ENCODE measurements at places on chromosomes 3 and 15.

GRCh38 chr3:149564079-149564478 is 89.6 kb downstream of the TM4SF4 start:
- DNase-seq = no peak

- no peak for DNase-seq
Observed at GRCh38 chr3:89560568-89560967, 453.1 kb downstream of the EPHA3 start.

DNA sequence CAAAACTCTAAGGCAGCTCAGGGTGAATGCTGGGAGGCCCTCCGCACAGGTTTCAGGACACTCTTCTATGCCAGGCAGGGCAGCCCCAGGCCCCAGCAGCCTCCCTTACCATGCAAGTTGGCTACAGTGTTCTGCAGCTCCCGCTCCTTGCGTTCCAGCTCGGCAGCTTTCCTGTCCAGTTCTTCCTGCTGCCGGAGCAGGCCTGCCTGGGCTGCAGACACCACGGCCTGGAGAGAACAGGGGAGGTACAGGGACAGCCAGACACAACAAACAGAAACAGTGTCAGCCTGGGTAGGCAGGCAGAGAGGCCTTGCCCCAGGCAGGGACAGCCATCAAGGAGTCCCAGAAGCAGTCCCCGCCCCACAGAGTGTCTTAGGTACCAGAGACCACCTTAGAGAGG is 9.0 kb upstream of the ULK3 start:
- DNase-seq = no peak

DNA sequence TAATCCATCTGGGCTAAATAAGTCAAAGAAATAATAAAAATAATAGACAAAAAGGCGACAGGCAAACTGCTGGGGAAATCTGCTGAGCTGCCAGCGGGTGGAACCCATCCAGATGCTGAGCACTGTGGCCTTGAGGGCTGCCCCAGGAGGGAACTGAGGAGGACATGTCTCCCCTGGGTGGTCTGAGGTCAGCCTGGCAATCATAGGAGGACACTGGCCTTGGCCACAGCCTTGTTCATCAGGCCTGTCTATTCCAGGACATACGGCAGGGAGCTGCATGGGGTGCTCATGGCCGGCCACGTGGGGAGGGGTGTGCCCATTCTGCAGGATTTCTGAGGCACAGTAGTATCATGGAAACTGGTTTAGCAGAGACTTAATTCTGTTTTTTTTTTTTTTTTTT is 21.5 kb upstream of the SNRPA1 start:
- no peak for DNase-seq

DNA sequence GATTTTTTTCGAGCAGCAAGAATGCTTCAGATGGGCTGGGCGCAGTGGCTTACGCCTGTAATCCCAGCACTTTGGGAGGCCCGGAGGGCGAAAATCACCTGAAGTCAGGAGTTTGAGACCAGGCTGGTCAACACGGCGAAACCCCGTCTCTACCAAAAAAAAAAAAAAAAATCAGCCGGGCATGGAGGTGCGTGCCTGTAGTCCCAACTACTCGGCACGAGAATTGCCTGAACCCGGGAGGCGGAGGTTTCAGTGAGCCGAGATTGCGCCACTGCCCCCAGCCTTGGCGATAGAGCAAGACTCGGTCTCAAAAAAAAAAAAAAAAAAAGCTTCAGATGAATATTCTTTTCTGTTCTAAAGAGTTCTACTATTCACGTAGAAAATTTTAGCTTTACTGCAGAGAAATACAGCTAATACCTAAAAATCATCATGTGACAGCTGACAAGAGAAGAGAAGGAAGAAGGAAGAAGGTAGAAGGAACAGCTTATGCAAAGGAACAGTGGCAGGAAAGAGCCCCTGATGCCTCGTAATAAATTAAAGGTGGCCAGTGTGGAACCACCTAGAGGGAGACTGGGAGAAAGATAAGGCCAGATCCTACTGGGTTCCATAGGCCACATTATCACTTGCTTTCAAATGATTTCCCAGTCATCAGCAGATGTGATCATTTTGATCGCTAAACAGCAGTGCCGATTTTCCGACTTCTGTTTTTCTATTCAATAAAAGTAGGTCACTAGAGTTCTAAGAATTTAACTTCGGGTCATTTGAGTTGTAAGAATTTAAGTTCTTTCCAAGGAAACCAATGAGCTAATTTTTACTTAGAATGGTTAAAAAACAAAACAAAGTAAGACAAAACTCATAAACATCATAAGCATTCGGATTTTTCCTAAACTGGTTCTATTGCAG is 1.5 kb downstream of the CMTM6 start:
- no peak for DNase-seq

GRCh38 chr3:88460369-88460768 is 310.6 kb downstream of the C3orf38 start:
- no peak for DNase-seq

- DNase-seq = no peak
Observed at GRCh38 chr3:58494107-58494506, 2.2 kb downstream of the KCTD6 start.

GRCh38 chr3:39814007-39814406 is 4.6 kb downstream of the MYRIP start:
- no peak for DNase-seq

- DNase-seq = no peak
Observed at GRCh38 chr3:168688267-168688666, 592.5 kb upstream of the GOLIM4 start.

DNA sequence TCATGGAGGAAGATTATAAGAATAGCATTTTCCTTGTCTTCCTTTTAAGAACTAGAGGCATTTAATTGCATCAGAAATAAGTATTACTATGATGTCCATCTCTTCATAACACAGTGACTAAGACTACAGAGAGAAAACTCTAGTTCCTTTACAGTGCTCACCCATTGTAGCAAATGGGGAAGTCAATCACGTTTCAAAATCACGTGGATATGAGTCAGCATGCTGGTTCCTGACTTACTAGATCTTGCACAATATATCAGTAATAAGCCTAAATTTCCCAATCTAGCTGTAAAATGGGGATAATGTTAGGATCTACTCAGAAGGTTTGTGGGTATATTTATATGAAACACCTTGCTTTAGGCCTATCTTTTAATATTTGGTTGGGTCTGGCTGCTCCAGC is 254.8 kb upstream of the EOMES start:
- no peak for DNase-seq

DNA sequence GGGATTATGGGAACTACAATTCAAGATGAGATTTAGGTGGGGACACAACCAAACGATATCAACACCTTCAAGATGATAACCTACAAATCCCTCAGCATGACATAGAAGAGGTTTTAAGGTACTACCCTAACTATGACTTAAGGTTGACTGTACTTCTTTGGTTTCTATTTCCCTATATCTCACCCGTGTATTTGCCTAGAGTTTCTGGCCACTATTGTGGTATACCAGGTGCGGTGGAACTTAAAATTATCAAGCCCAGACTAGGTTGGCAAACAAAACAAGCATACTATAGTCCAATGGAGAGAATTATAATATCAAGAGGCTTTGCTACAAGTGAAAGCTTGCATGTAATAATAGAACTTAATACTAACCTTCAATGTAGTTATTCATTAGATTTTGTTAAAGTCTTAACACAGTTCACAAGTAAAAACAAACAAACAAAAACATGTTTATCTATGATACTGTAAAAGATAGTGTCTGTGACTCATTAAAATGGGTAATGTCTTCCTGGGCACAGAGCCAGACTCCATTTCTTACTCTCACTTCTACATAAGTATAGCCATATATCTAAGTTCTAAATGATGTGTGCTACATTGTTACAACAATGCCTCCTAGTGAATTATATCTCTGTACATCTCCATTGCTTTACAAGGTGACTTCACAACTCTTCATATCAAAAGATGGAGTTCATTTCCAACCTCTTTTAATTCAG is 479.1 kb downstream of the ZBBX start:
- no peak for DNase-seq
